Fibroblast of skin of abdomen (primary cell): ENCODE measurements at places on chromosomes 12 and 14.

DNA sequence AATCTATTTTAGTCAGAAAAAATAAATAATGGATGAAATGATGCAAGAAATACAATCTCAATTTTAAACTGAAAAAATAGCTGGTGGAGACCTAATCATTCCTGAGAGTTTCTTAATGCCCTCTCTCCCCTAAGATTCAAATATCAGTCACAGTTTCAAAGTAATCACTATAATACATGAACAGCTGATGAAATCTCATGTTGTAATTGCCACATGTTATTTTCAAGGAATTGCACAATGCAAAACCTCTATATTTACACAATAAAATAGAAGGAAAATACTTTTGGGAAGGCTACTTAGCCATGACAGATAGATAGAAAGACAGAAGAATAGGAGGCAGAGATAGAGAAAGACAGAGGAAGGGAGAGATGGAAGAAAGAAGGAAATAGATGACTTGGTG lies 18.2 kb downstream of the IFNG-AS1 start:
- peak; percentile 64 for DNase-seq

DNA sequence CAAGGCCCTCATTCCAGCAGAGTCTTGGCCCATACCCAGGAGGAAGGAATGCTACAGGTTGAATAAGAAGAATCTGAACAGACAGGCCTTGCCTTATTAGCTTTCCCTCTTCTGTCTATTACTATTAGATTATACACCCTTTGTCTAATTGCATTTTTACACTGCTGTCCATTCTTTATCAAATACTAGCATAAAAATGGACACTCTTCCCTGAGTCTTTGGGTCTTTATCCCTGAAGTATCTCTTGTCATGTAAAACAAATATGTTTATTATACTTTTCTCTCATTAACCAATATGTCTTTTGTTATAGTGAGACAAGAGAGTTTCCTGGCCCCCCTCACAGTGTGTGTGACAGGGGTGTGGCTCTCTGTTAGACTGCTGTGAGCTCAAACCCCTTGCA lies 897.4 kb upstream of the SEL1L start:
- DNase-seq: no peak

DNA sequence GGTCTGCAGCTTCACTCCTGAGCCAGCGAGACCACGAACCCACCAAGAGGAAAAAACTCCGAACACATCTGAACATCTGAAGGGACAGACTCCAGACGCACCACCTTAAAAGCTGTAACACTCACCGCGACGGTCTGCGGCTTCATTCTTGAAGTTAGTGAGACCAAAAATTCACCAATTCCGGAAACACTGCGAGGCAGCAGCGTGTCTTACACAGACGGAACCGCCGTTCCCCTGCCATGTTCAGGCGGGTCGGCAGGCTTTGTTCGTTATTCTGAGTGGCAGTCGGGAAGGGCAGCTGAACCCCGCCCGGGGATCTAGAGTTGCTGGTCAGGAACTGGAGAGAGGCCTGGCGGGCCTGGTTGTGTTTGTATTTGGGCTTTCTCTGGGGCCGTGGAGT lies 20.3 kb upstream of the LPCAT3 start:
- DNase-seq: no peak

DNA sequence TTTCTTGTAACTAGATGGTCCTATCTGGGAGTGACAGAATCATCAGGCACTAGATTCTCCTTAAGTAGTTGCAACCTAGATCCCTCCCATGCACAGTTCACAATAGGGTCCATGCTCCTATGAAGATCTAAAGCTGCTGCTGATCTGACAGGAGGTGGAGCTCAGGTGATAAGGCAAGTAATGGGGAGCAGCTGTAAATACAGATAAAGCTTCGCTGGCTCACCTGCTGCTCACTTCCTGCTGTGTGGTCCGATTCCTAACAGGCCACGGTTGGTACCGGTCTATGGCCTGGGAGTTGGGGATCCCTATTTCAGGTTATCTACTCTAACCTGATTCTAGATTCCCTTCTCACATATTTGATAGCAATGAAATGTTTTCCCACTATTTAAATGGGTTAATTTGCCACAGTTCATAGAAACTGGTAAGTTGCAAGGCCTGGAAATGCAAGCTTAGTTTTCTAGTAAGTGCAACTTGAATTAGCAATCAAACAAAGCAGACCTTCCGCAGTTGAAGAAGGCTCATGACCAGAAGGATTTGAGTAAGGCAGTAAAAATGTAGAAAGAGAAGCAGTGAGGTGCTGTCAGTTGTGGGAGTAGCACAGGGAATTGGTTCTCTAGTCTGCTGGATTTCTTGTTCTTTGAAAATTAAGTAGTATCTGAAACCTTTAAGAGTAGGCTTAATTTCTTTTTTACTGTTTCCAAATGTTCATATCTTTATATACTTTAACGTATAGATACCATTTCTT lies 332.3 kb downstream of the EGLN3 start:
- DNase-seq: no peak

DNA sequence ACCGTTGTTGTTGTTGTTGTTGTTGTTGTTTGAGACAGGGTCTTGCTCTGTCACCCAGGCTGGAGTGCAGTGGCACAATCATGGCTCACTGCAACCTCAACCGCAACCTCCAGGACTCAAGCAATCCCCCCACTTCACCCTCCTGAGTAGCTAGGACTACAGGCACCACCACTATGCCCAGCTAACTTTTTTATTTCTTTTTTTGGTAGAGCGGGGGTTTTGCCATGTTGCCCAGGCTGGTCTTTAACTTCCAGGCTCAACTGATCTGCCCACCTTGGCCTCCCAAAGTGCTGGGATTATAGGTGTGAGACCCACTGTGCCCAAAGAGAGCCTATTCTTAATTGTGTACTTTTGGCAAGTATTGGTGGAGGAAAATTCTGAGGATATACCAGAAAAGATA lies 25.7 kb downstream of the MOK start:
- no peak for DNase-seq

- DNase-seq: peak; percentile 60
Observed at GRCh38 chr12:125340791-125341190, 275.6 kb downstream of the AACS start.

DNA sequence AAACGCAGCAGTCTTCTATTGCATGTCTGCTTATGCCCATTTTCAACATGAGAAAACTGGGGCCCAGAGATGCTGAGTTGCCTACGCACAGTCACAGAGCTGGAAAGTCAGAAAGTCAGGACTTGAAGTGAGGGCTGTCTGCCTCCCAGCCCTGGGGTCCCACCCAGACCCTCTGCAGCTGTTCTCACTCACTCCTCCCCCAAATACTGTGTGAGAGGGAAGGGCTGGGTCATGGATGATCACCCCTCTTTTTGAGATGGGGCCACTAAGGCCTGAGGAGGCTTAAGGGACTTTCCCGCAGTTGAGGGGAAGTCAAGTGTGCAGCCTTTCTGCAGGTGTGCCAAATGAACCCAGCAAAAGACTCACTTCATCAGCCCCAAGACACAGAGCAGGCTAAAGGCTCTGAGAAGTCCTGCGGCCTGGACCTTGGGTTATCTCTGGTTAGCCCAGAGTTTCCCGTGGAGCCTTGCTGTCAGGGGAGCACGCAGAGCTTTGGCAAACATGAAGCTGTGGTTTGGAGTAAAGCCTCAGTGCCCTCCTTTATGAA lies 18.7 kb downstream of the DTX1 start:
- no peak for DNase-seq

DNA sequence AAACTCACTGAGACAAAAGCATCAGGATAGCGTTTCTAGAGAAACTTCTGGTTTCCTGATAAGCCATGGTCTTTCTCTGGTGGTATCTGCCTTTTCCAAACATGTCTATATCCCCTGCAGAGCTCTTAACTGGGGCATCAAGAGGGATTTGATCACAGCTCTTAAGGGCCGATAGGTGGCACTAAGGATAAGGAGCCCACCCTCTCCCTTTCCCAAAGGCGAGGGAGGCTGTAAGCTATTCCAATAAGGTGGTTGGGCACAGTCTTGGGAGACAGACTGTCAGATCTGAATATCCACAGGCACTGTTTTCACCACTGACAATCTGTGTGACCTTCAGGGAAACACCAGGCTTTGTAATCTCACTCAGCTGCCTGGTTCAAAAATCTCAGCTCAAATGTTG lies 206.0 kb downstream of the ADGRD1 start:
- DNase-seq: no peak

DNA sequence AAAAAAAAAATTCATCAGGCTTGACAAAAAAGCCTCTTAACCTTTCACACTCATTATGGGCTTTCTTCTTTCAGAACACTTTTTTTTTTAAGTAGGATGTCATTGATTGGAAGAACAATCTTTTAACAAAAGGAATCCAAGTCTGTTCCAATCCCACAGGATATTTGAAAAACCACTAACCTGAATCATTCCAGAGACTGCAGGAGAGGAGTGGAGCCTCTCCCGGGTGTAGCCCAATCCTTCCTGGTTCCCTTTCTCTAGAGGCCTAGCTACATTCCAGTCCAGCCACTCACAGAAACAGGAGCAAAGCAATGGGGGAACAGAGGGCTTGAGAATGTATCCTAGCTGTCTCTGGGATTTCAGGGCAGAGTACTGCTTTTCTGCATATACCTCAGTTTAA lies 4.3 kb downstream of the MFAP5 start:
- peak; percentile 96 for DNase-seq

GRCh38 chr12:64229240-64229639 lies 7.1 kb upstream of the KICS2 start:
- no peak for DNase-seq

- DNase-seq: no peak
Observed at GRCh38 chr14:33285902-33286700, 347.4 kb downstream of the NPAS3 start.

DNA sequence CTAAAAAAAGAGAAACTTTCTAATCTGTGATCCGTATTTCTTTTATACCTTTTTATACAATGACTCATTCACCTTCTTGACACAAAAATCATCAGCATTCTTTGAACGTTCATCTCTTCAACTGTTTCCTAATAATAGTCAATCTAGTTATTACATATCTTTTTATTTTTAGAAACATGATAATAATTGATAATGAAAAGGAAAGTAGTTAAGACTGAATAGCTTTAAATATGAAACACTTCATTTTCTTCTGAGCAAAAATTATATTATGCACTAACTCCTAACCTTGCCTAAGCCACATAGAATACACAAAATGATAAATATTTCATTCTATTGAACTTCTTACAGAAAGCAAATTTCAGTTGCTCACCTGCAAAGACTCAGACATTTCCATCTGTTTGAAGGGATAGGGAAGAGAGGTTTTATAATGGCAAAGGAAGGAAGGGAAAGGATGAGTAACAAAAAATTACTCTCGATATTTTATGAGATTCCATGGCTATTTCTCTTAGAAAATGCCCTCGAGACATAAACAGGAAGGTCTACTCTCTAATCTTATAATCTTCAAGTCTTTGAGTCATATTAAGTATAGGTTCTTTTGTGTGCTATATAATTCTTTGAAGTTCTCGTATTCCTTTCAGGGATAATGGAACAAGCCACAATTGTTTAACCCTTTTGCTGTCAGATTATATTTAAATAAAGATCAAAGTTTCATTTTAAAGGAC lies 7.5 kb upstream of the KLHL42 start:
- no peak for DNase-seq

DNA sequence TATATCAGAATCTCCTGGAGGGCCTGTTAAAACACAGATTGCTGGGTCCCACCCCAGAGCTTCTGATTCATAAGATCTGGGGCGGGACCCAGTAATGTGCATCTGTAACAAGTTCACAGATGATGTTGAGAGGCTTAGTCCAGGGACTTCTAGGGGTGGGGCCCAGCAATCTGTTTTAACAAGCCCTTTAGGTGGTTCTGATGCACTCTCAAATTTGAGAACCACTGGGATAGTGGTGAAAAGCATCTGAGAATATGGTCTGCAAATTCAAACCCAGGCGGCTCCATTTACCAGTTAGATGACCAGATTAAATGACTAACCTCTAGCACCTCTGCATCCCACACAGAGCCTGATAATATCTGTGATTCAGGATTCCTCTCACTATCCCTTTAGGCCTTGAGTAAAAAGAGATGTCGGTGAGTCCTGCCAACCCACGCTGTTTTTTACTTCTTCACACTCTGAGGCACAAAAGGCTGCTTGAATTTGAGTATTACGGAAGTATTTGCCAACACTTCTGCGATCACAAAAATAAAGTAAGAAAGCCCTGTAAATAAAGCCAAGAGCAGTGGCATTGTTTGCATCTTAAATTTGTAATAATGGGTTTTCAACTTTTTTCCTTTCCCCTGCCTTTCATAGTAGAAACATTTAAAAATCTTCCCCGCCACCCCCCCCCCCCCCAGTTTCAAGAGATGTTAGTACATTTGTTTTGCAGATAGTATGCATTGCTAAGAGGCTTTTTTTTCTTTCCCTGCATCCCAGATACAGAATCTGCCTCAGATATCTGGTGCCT lies 1.8 kb upstream of the FRS2 start:
- DNase-seq: no peak

- DNase-seq: peak; percentile 46
Observed at GRCh38 chr14:52949711-52950409, 990 bp downstream of the FERMT2 start.

DNA sequence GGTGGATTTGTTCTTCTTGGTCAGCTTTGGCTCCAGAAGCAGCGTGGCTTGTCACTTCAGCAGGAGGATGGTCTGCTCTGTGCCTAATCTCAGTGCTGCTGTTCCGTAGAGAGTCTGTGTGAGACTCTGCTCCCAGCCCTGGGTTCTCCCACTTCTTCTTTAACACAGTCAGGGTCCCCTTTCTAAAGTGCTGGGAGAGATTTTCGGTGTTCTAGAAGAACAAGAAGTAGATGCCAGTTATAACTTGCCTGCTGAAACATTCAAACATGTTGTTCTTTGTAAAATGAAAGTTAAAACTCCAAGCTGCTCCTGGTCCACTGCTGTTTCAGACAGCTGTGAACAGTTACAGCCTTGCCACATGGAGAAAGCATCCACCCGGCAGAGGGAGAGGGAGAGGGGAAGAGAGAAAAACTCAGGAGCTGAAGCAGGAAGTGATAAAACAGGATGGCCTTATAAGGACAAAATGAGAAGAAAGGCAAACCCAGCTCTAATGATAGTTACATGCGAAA lies 55.2 kb upstream of the CERS5 start:
- DNase-seq: peak; percentile 93

DNA sequence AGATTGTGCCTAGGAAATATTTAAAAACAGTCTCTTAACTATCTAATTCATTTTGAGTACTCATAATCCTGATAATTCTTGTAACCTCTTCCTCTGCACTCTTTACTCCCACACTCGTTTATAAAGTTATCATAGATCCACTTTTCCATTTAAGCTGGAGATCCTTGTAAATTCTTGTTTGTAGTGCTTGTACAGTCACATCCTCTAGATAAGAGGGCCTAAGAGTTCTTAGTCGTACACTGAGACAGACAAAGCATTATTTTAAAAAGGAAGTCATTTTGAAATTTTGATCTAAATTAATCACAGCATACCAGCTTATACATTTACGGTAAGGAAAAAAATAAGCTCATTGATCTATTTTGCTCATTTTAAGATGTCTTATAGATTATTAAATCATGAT lies 42.5 kb downstream of the LMO3 start:
- DNase-seq: no peak
